Large intestine (tissue), 12 donors: ENCODE measurements at places on chromosomes 2 and 18. TPM values are rescaled to one million over a fixed set of nuclear protein-coding genes. Genes with fewer than 3 reads are reported as not detected.
A peak's percentile ranks its signal among the peaks of the same experiment; 100 is the strongest.

TMEM17 gene
- polyA plus RNA-seq: 4.2 TPM

GRCh38 chr2:63796366-63796765 is 45.3 kb upstream of the UGP2 start:
- no peak for DNase-seq
- no peaks in the 10 kb centered on the region for H3K36me3 ChIP-seq
- no peaks in the 10 kb centered on the region for H3K4me1 ChIP-seq
- no peak overlapping the region for H3K27ac ChIP-seq

DNA sequence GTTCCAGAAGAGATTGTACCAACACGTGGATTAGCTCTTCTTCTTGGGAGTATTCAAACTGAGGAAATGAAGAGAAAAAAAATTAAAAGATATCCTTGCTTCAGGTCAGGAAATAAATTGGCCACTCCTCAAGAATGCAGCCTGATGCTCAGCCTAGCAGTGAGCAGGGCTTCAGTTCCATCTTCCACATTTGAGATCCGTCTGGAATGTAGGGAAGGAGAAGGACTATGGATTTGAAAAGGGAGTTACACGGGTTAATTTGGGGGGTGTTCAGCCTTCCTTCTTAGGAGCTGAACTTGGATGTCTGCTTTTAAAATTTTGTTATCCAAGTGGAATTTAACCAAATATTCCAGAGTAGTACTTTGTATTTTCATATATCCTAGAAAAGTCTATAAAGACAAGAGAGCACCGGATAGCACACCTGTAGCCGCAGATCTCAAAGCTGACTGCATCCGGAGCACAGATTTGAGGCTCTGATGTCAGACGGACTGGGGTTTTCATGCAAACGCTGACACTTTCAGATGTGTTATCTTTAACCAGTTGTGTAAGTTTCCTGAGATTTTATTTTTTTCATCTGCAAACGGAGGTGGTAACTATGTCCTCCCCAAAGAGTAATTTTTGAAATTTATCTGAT is 99.3 kb downstream of the COPS8 start:
- H3K36me3 ChIP-seq: no peaks in the 10 kb centered on the region
- H3K27me3 ChIP-seq: peaks cover 2% of the 10 kb centered on the region
- no peak overlapping the region for H3K4me3 ChIP-seq
- no peaks in the 10 kb centered on the region for H3K4me1 ChIP-seq

- H3K36me3 ChIP-seq: peaks cover 13% of the 10 kb centered on the region
- peak within 1 kb of the TSS; percentile 99 for H3K4me3 ChIP-seq
- H3K27me3 ChIP-seq: no peaks in the 10 kb centered on the region
- peaks cover 17% of the 10 kb centered on the region for H3K4me1 ChIP-seq
Measured at GRCh38 chr2:46915281-46915810, at the start of gene MCFD2. TSS of gene MCFD2 (minus strand) at chr2:46915806. CDS start at chr2:46909171, 6,635 bp downstream.

- H3K27me3 ChIP-seq: no peaks in the 10 kb centered on the region
- no peaks in the 10 kb centered on the region for H3K36me3 ChIP-seq
- H3K4me3 ChIP-seq: no peak overlapping the region
- H3K4me1 ChIP-seq: no peaks in the 10 kb centered on the region
- DNase-seq: no peak
- H3K27ac ChIP-seq: no peak overlapping the region
Measured at GRCh38 chr2:141515931-141516330, 614.9 kb downstream of the LRP1B start.

GRCh38 chr2:99988599-99988998 is 153.8 kb downstream of the AFF3 start:
- H3K27me3 ChIP-seq: peaks cover 5% of the 10 kb centered on the region
- H3K27ac ChIP-seq: no peak overlapping the region
- no peaks in the 10 kb centered on the region for H3K36me3 ChIP-seq
- no peak for DNase-seq
- no peak overlapping the region for H3K4me3 ChIP-seq

RAB27B gene
- 9.6 TPM for polyA plus RNA-seq

GRCh38 chr2:147649286-147649685 is 195.5 kb upstream of the ACVR2A start:
- DNase-seq: no peak
- H3K36me3 ChIP-seq: no peaks in the 10 kb centered on the region

- no peaks in the 10 kb centered on the region for H3K4me1 ChIP-seq
- no peaks in the 10 kb centered on the region for H3K27me3 ChIP-seq
- H3K36me3 ChIP-seq: no peaks in the 10 kb centered on the region
- no peak overlapping the region for H3K4me3 ChIP-seq
- no peak for DNase-seq
Measured at GRCh38 chr2:209726311-209726710, 45.3 kb upstream of the UNC80 start.

DAW1 gene
- polyA plus RNA-seq: 0.79 TPM

DNAJC5G gene
- 0.19 TPM for polyA plus RNA-seq

DNA sequence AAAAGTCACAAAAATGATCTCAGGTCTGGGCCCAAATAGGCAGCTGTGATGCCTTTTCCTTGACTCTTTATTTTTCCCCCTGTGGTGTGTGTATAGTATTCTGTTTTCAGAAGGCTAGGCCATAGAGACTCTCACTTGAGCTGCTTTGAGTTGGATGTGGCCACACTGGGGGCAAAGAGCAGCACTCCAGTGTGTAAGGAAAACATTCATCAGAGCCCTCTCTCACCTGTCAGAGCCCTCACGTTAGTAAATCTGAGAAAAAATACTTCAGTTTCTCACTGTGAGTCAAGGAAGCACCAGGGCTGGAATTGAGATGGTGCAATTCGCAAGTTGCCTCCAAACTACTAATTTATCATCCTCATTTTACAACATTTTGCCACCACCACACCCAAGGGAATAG is 136.1 kb downstream of the ST6GAL2 start:
- H3K4me1 ChIP-seq: no peaks in the 10 kb centered on the region
- no peak overlapping the region for H3K4me3 ChIP-seq
- H3K27ac ChIP-seq: no peak overlapping the region
- no peaks in the 10 kb centered on the region for H3K36me3 ChIP-seq

DNA sequence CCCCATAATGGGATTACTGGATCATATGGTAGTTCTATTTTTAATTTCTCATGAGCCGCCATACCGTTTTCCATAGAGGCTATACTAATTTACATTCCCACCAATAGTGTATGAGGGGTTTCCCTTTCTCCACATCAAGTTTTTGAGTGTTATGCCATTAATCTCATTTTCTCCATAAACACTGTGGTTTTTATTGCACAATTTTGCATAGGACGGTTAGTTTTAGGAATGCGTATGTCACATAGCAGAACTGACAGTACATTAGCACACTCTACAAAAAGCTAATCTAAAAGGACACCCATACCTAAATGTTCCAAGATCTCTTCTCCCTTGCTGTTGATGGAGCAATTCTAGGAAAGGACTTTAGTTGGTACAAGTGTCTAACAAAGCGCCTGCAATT is 32.5 kb downstream of the DARS1 start:
- H3K4me3 ChIP-seq: no peak overlapping the region
- no peaks in the 10 kb centered on the region for H3K4me1 ChIP-seq
- no peak for DNase-seq
- H3K27ac ChIP-seq: no peak overlapping the region

DNA sequence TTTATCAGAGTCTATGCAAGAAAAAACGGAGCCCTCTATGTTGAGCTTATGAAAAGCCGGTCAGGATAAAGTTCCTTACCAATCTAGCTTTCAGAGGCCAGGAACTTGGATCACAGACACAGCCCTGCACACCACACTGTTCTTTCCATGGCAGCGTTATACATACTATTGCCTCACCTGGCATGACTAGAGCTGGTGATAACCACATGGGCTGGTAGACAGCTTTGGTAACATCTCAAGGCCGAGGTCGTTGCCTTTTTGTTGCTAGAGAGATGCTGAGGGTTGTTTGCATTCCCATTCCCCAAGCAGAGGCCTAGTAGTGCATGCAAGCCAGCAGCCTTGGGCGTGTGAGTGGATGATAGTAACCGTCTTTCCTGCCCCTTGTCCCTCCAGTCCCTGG is 78.0 kb downstream of the ITGB1BP1 start:
- no peaks in the 10 kb centered on the region for H3K27me3 ChIP-seq
- no peak overlapping the region for H3K4me3 ChIP-seq
- peaks cover 38% of the 10 kb centered on the region for H3K36me3 ChIP-seq
- no peak for DNase-seq
- H3K27ac ChIP-seq: no peak overlapping the region
- H3K4me1 ChIP-seq: no peaks in the 10 kb centered on the region

GRCh38 chr2:152175368-152176112 is at the start of gene STAM2:
TSS of gene STAM2 (minus strand) at chr2:152175763. CDS start at chr2:152175642, 121 bp downstream.
- H3K36me3 ChIP-seq: no peaks in the 10 kb centered on the region
- H3K4me1 ChIP-seq: peaks cover 11% of the 10 kb centered on the region
- DNase-seq: peak; percentile 91
- no peaks in the 10 kb centered on the region for H3K27me3 ChIP-seq
- peak within 1 kb of the TSS; percentile 96 for H3K27ac ChIP-seq

EGR4 gene
- polyA plus RNA-seq: 0.04 TPM

GPR45 gene
- polyA plus RNA-seq: 0.09 TPM

DNA sequence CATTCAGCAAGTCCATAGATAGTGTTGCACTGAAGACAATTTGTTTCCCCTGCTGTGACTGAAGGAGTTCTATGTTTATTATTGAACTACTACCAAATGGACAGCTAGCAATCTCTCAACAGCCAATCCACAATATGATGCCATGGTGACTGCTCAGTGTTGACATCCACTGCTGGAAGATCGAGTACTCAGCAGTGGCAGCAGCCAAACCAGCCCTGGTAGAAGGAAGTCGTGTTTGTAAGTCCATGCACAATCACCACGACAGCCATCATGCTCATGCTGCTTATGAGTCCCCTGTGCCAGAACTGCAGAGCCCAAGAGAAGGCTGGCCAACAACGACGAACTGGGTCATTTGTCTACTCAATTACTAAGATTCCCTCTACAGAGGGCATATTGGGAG is 66.4 kb downstream of the OSR1 start:
- no peaks in the 10 kb centered on the region for H3K4me1 ChIP-seq
- no peak for DNase-seq
- H3K36me3 ChIP-seq: no peaks in the 10 kb centered on the region
- no peak overlapping the region for H3K27ac ChIP-seq
- no peak overlapping the region for H3K4me3 ChIP-seq

PRKAG3 gene
- polyA plus RNA-seq: 0.07 TPM

DNA sequence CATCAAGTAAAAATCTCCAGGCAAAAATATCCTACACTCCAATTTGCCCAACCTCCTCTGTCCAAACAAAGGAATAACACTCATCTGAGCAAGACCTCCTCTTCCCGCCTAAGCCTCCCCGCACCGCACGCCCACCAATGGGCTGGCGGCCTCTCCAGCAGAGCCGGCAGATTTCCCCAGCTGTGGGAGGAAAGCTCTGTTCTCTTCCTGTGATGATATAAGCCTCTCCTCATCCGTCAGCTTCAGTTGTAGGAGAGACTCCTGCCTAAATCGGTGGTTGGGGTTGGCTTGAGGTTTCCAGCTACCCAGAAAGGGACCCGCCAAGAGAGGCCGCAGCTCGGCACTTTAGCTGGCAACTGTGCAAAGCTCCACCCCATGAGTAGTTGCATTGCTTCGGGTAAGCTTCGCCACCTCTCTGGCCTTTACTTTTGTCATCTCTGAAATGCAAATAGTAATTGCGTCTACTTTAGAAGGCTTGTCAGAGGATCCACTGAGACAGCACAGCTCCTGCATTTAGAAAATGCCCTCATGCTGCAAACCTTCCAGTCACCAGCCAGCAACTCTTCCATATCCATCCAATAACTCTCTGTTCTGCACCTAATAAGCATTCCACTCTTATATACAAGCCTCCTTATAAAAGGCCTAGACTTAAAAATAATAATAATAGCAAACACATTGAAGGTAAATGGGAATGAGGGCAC is 146.4 kb downstream of the MYT1L start:
- H3K27me3 ChIP-seq: no peaks in the 10 kb centered on the region
- H3K4me1 ChIP-seq: no peaks in the 10 kb centered on the region
- no peak overlapping the region for H3K4me3 ChIP-seq

DNA sequence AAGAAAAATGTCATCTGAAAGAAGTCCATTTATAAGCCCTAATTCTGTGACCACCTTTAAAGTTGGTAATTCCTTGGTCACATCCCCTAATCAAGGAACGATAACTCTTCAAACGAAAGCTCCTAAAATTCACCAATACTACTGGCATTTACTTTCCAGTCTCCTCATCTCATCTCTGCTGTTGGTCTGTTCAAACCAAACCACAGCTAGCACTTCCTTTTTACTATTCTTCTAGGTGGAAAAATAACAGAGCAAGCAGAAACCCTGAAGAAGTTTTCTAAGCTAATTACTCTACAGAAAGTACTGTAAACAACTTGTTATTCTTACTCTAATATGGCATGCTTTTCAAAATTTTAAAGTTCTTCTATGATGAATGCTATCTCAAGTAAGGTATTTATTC is 21.6 kb downstream of the TIA1 start:
- H3K4me3 ChIP-seq: no peak overlapping the region
- no peaks in the 10 kb centered on the region for H3K4me1 ChIP-seq
- no peak overlapping the region for H3K27ac ChIP-seq
- no peaks in the 10 kb centered on the region for H3K27me3 ChIP-seq

DNA sequence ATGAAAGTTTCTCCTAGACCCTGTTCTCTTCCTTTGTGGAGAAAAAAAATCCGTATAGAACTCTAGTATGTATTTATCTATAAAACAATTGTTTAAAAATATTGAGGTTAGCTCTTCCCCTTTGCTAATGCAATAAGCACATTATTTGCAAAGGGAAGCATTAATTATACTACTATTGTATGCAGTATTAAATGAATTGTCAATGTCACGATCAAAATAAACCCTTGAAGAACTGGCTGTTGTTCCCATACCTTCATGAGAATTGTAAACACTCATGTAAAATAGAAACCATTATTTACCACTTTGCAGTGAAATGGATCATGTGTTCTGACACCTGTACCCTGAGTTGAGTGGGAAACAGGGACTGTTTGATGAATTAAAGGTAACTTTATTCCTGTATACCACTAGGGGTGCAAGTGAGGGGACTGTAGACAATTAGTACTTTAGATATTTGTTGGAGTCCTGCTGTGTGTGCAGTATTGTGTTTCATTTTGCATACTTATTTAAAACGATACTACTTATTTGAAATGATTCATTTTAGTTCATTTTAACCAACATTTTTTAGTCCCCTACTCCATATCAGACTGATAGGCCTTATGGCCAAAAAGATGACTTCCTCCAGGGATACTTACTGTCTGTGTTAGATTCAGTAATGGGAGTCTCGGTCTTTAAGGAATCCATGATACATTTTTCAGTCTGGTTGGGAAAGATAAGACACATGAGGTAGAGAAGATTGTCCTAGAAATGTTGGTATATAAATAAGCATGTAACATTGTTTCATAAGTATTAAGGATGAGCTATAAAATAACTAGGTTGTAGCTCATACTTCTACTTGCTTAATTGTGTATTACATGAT is 7.9 kb downstream of the PKP4 start:
- H3K27me3 ChIP-seq: no peaks in the 10 kb centered on the region
- no peak for DNase-seq
- no peaks in the 10 kb centered on the region for H3K4me1 ChIP-seq
- no peak overlapping the region for H3K4me3 ChIP-seq

- no peak overlapping the region for H3K27ac ChIP-seq
- no peak overlapping the region for H3K4me3 ChIP-seq
- no peaks in the 10 kb centered on the region for H3K4me1 ChIP-seq
- peaks cover 44% of the 10 kb centered on the region for H3K27me3 ChIP-seq
- H3K36me3 ChIP-seq: no peaks in the 10 kb centered on the region
- no peak for DNase-seq
Measured at GRCh38 chr2:120586507-120587278, 149.0 kb upstream of the GLI2 start.

- no peaks in the 10 kb centered on the region for H3K36me3 ChIP-seq
- H3K27ac ChIP-seq: no peak overlapping the region
- DNase-seq: no peak
- H3K4me1 ChIP-seq: no peaks in the 10 kb centered on the region
- no peaks in the 10 kb centered on the region for H3K27me3 ChIP-seq
- H3K4me3 ChIP-seq: no peak overlapping the region
Measured at GRCh38 chr2:124609667-124610066, 584.6 kb downstream of the CNTNAP5 start.
